ENCODE measurements at places on chromosomes 7 and 10. TPM values are rescaled to one million over a fixed set of nuclear protein-coding genes. Genes with fewer than 3 reads are reported as not detected.

HOXA9 gene
- 69.0 TPM for total RNA-seq

HABP2 gene
- not detected for total RNA-seq

OLAH gene
- not detected for total RNA-seq

NCF1 gene
- total RNA-seq: not detected

DNA sequence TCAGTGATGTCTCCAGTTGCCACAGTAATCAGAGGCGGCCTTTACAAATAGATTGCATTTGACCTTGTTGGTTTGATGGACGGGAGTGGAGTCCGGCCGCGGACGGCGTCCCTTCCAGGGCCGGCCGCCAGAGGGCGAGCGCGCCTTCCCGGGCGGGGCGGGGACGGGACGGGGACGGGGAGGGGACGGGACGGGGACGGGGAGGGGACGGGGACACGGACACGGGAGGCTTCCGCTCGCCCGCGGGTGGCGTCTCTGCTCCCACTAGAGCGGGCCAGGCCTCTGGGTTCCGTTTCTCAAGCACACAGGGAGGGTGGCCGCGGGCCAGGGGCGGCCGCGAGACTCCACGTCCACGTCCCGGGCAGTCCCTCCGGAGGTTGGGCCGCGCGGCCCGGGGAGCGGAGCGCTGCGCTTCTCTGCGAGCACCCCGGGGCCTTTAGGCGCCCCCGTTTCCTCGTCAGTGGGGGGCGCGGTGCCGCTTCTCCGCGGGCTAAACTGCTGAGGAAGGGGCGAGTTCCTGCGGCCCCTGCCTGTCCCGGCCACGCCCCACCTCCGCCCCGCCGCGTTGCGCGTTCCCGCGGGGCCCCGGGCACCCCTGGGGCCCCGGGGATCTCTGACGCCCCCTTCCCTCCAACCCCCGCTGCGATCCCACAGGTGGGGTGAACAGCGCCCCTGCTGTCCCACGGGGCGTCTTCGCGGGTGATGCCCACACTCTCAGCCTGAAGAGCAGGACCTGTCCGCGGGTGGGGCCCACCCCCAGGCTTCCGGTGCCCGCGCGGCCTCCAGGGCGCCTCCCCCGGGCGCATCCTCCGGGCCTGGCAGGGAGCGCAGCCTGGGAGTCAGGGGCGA is 84.2 kb upstream of the MKI67 start:
- peak; percentile 51 for DNase-seq

GRCh38 chr10:18968159-18968558 is 80.4 kb upstream of the MALRD1 start:
- no peak for DNase-seq

DNA sequence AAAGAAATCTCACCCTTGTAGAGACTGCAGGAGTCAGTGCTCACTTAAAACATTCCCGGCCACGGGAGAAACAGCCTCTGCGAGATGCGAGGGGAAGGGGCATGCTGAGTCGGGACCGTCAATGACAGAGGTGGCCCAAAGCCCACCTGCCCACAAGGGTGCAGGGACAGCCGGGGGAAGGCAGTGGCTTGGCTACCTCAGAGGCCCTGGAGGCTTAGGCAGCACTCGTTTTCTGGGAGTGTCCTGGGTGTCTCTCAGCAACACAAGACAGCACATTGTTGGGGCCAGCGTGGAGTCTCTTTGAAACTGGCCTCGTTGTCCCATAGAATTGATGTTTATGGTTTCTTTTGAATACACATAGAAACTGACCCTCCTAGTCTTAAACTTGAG is 25.6 kb upstream of the SYCE1 start:
- DNase-seq: no peak

DNA sequence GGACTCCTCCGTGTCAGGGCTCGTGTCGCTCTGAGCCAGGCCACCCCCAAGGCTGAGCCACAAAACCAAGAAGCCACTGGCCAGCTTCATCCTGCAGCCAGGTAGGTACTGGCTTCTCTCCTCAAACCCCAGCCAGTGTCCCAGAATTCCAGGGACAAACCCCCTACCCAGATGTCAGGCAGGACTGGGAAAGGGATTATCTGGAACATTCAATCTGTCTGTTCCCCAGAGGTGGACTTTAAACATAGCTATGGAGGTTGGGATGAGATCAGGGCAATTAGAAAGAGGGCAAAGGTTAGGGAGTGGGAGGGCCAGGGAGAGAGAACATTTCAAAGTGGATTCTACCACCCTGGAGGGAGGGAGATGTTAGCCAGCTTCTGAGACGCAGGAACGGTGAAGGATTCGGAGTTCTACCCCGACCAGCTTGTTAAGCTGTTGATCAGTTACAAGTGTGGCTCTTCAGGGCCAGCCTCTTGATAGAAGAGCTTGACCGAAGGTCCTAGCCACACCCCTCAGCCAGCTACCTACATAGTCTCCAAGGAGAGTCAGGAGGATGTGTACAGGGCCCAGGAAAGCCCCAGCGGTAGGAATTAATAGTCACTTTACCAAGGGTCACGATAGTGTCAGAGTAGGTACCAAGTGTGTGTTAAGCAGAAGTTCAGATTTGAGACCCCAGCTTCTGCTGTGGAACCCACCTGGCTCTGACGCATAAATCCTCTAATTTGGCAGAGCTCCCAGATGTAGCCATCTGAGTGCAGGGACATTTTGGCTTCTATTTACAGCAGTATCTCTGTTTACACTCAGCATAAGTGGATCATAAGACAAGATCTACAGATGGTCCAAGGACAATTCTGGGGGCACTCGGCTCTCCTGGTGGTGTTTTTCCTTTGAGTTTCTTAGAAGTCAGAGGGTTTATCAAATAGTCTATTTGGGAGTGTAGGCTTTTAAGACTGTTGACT is at the start of gene PLA2G12B:
PLA2G12B (minus strand) TSS at position 211 of the 959 bp plus-strand sequence; CDS start at position 90, 121 bp downstream.
- DNase-seq: no peak

DNA sequence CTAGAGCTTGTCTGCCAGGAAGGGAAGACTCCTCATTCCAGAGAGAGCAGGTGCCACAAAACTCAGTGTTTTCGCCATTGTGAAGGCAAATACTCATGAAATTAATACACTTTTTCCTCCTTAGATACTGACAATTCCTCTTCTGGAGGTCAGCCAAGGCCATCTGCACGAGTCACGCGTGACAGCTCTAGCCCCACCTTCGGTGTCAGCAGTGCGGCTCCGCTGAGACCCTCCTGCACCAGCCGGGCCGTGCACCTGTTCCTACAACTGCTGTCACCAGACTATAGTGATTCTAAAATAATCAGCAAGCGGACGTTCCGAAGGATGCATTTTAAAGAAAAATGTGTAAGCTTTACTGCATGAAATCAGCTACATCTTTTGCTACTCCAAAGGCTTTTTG is 127.7 kb downstream of the DIP2C start:
- no peak for DNase-seq

DNA sequence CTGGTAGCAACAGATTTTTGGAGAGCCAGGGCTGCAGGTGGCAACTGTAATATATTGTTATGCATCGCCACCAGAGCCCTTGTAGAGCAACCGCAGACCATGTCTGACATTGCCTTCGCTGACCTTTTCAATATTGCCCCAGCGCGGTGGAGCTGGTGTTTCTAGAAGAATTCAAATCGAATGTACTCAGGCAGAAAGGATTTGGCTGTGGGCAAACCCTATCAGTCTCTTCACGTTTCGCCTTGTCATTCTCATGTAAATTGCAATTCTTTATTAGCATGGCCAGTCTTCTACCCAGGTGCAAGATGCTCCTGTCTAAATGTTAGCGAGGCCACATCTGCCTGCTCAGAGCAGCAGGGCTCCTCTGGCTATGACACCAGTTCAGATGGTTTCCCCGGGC is 490.2 kb upstream of the AUTS2 start:
- no peak for DNase-seq

DNA sequence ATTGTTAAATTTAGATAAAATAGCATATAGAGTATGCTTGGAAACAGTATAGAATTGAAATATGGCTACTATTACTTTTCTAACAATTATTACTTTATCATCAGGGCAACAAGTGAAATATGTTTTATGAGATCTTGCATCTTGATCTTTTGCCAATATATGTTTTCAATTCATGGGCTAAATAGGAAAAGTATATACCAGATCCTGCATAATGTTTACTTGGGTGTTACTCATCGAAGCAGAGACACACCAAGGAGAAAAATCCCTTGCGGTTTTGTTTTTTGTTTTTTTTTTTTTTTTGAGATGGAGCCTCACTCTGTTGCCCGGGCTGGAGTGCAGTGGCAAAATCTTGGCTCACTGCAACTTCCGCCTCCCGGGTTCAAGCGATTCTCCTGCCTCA is 541.4 kb downstream of the SUGCT start:
- peak; percentile 73 for DNase-seq

- no peak for DNase-seq
Observed at GRCh38 chr7:150325901-150326300, 2.6 kb upstream of the ACTR3C start.

- no peak for DNase-seq
Observed at GRCh38 chr10:95558593-95559320, 2.4 kb downstream of the SORBS1 start.

DNA sequence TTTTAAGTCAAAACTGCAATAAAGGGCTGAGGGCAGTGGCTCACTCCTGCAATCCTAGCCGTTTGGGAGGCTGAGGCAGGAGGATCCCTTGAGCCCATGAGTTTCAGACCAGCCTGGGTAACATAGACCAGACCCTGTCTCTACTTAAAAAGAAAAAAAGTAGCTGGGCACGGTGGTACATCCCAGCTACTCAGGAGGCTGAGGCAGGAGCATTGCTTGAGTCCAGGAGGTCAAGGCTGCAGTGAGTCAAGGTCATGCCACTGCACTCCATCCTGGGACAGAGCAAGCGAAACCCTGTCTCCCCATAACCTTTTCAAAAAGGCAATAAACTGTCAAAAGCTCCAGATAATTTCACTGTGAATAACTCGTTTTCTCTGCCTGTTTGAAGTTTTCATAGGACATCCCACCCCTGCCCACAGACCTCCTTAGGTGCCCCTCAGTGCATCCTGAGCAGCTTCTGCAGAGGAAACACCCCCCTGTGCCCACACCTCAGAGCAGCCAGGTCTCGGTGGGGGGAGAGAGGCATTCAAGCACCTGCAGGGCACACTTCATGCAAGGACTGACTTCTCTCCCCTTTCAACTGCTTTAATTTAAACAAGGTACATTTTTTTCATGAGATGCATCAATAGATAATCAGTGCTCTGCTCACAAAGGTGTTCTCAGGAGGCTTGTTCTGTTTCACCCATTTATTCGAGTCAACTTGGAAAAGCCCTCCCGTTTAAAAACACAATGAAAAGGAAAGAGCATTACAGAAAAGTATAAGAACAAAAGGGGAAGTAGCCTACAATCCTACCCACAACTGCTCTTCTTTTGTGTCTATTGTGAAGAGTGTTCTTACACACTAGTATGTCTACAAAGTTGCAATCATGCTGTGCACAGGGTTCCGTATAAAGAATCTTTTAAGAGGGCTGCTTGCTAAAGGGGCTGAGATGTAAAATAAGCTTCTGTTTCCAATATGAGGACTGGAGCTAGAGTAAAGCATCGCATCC is 104.9 kb downstream of the KMT2E start:
- no peak for DNase-seq

GRCh38 chr10:71744897-71745663 is 25.5 kb upstream of the C10orf105 start:
- no peak for DNase-seq

DNA sequence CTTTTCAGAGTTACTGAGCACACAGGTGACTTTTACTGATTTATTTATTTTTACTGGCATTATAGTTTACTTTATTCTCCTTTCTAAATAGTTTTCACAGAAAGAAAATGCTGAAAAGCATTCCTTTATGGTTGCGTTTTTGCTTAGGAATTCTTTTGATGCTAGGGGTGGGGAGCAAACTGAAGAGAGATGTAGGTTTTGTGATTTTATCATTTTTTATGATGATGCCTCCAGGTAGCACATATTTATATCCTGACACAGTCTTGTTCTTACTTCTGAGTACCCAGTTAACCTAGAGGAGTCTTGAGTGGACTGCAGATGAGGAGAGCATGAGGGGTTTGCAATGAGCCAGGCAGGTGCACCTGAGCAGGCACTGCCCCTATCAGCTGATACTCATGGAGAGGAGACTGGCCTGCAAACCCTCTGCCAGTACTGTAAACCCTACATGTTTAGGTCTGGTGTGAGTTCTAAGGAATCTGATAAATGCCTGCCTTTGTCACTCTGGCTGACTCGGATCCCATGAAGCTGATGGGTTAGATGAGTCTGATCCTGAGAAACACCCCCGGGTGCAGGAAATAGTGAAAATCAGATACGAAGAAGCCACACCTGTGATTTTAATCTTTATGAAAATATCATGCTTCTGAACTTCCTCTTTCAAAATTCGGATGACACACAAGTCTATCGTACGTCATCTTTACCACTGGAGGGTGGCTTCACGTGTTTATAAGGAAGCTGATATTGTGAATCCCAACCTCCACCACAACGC is 302.9 kb downstream of the WDR37 start:
- no peak for DNase-seq

- DNase-seq: peak; percentile 46
Observed at GRCh38 chr10:99742701-99743100, 10.7 kb downstream of the CUTC start.

DNA sequence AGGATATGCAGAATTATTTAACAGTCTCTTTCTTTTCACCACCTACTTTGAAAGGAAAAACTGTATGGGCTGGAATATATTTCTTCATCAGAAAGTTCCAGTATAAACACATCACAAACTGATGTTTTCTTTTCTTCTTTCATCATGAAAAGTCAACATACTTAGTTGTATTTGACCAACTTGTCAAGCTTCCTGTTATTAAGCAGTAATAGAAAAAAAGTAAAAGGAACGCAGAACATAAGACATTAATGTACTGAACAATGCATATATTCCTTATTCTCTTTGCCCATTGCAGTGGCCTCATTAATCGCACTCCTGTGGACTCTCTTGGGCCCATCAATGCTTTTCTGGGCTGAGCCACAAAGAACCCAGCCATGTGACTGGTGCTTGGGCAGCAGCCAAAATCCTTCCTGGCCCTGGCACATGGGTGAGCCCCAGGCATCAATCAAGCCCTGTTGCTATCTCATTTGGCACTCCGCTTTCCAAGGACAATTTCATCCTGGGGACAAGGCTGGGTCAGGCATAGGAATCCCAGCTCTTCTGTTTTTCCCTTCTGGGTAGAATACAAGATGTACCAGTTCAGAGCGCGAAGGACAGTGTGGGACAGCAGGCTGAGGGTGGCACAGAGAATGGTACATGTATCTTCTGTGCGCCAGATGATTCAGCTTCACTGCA is 42.3 kb downstream of the RHOBTB1 start:
- no peak for DNase-seq
